ENCODE measurements at places on chromosomes 6 and 20. TPM values are rescaled to one million over a fixed set of nuclear protein-coding genes. Genes with fewer than 3 reads are reported as not detected.

The TDRD6 gene
- total RNA-seq = not detected

The LCA5 gene
- total RNA-seq = 0.26 TPM

DNA sequence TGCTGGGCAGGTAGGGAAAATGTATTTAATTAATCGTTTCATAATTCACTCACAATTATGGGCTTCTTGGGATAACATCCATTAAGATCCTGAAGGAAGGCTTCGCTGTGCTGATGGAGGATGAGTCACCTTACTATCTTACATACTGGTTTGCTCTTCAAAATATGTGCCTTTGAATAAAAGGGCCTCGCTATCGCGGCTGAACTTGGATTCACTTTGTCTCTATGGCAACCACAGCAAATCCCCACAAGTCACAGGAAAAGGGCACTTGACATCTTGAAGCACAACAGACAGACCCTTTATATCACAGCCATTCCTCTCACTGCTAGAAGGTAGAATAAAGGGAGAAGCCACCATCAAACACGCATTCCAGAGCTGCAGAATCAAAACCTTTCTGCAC, 141.3 kb upstream of the MYLIP start:
- no peaks in the 10 kb centered on the region for H3K36me3 ChIP-seq
- H3K27ac ChIP-seq = no peak overlapping the region
- H3K4me1 ChIP-seq = no peaks in the 10 kb centered on the region

- DNase-seq = no peak
- H3K27me3 ChIP-seq = no peaks in the 10 kb centered on the region
- no peak overlapping the region for H3K27ac ChIP-seq
- H3K4me3 ChIP-seq = no peak overlapping the region
- no peaks in the 10 kb centered on the region for H3K36me3 ChIP-seq
Measured at GRCh38 chr6:77930952-77931351, 278.1 kb downstream of the MEI4 start.

- no peaks in the 10 kb centered on the region for H3K36me3 ChIP-seq
- H3K4me3 ChIP-seq = no peak overlapping the region
Measured at GRCh38 chr6:160438481-160438880, 90.3 kb downstream of the SLC22A3 start.

DNA sequence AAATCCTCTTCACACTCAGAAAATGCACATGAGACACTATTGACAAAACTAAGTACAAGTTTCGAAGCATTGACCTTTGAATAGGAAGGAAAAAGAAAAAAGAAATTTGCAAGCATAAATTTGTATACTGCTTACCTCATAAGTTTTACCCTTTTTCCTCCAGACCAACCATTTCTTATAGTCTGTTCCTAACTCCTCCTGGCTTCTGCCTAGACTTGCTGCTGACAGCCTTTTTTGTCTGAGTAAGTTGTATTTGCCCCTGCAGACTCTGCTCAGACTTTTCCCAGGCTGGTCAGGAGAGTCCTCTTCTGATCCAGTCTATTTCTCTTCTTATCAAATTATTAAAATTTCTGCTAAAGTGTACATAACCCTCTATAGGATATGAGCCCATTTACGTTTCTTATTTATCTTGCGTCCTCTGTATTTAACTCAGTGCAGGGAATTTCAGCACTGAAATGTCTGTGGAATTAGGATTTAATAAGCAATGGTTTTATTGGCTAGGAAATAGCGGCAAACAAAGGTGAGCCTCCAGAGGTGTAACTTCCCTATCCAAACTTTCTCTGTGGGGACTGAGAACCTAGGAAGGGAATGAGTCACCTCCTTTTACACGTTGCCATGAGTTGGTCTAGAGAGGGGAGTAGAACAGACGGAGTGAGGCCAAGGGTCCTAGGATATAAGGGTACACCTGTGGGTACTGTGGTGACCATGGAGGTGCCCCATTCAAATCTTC, 207.1 kb upstream of the MARCKS start:
- H3K36me3 ChIP-seq = no peaks in the 10 kb centered on the region
- H3K4me3 ChIP-seq = no peak overlapping the region
- no peaks in the 10 kb centered on the region for H3K4me1 ChIP-seq

DNA sequence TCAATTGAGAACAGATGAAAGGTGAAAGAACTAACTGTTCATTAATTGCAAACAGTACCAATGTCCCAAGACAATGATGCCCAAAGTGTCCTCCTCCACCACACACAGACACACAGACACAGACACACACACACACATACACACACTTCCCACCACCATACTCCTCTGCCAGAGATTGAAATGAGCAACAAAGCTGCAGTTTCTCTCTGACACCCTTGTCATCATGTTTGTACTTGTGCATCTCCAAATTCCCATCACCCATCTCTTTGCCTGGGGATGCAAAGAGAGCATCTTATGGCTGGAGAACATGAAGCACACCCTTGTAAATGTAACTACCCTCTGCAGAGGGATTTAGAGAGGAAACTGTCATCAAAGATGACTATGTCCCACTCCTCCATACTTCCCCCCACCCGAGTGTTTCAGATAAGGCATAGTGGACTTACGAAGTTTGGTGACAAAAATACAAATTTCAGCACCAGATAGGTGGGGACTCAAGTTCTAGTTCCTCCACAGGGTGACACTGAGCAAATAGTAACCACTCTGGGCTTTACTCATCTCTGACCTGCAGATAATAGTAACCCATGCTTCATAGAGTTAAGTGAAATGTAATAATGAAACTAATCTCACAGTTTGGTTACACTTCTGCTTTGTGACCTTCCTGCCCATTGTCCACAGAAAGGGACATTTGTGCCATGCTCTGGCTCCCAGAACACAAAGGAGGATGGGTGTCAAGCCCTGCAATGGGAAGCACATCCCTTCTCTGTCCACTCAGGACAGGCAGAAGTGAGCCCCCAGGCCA, 8.7 kb downstream of the MAFB start:
- peaks cover 13% of the 10 kb centered on the region for H3K4me1 ChIP-seq
- H3K4me3 ChIP-seq = no peak overlapping the region

DNA sequence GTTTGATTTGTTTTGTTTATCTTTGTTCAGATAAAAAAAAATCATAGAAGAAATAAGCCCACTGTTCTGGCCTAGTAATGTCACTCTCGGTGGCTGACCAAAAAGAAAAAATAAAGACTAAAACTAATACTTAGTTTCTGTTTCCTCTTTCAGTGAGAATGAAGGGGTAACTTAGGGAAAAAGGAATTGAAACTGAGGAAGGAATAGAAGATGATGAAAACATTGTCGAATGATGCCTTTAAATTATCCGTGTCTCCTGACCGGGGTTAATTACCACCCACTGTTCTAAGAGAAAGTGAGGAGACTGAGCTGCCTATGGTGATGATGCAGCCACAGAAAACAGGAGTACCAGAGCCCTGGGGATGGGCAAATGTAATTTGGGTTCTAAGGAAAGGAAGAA, 73.1 kb downstream of the PTCHD4 start:
- H3K27me3 ChIP-seq = peaks cover 2% of the 10 kb centered on the region
- no peak overlapping the region for H3K4me3 ChIP-seq
- H3K4me1 ChIP-seq = no peaks in the 10 kb centered on the region
- H3K27ac ChIP-seq = no peak overlapping the region
- no peaks in the 10 kb centered on the region for H3K36me3 ChIP-seq
